ENCODE measurements at places on chromosomes 11 and 22.

DNA sequence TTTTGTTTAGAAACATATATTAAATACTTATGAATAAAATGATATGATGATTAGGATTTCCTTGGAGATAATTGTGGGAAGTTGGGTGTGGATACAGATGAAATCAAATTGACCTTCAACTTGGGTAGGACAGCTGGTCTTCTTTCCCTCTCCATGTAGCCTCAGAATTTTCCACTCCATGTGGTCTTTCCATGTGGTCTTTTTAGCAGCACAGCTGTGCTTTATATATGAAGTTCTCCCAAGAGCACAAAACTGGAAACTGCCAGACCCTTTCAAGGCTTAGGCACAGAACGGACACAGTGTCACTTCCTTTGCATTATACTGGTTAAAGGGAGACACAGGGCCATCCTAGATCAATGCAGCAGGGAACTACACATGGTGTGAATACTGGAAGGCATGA, 28.6 kb downstream of the FAM76B start:
- no peak for DNase-seq

GRCh38 chr11:18193010-18193409, 20.4 kb downstream of the MRGPRX4 start:
- DNase-seq, result no peak

DNA sequence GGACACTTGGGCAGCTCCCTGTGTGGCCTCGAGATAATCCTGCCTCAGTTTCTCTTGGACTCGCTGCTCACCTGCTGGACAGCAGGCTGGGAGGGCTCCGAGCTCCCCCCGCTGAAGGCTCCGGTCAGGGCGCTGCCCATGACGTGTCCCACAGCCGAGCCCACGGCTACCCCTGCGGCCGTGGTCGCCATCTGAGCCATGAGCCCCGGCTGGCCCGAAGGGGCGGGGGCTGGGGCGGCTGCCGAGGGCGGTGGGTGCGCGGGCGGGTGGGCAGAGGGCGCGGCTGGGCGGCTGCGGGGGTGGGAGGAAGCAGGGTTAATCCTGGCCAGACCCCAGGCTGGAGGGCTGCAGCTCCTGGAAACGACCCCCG, 484 bp downstream of the CHCHD10 start:
- DNase-seq, result no peak

DNA sequence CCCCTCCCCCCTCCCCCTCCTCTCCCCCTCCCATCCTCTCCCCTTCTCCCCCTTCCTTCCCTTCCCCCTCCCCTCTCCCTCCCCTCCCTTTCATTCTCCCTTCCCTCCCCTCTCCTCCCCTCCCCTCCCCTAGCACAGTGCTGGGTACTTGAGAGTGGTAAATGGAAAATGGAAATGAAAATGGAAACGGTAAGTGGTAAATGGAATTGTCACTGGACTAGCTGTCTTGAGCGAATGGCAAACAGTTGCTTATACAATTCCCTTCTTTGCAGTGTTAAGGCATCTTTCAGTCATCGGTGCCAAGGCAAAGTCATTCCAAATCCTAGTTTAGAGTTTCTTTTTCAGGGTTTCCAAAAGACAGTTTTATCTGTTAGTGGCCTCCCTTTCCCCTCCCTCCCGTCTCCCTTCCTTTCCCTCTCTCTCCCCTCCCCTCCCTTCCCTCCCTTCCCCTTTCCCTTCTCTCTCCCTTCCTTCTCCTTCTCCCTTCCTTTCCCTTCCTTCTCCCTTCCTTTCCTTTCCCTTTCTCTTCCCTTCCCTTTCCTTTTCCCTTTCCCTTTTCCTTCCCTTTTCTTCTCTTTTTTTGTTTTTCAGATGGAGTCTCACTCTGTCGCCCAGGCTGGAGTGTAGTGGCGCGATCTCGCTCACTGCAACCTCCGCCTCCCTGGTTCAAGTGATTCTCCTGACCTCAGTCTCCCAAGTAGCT, 47.3 kb downstream of the GRAMD1B start:
- no peak for DNase-seq

GRCh38 chr11:25211635-25212254, 714.9 kb downstream of the LUZP2 start:
- DNase-seq, result no peak

DNA sequence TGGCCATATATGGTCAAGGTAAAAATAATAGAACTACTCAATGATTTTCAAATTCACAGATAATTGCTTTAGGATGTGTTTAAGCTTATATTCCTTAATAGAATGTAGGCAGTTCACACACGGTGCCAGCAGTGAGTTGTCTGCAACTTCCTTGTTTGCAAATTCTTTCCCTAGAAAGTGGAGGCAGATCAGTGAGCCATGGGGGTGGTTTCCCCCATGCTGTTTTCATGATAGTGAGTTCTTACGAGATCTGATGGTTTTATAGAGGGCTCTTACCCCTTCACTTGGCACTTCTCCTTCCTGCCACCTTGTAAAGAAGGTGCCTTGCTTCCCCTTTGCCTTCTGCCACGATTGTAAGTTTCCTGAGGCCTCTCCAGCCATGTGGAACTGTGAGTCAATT, 111.8 kb upstream of the LMO1 start:
- DNase-seq, result no peak

DNA sequence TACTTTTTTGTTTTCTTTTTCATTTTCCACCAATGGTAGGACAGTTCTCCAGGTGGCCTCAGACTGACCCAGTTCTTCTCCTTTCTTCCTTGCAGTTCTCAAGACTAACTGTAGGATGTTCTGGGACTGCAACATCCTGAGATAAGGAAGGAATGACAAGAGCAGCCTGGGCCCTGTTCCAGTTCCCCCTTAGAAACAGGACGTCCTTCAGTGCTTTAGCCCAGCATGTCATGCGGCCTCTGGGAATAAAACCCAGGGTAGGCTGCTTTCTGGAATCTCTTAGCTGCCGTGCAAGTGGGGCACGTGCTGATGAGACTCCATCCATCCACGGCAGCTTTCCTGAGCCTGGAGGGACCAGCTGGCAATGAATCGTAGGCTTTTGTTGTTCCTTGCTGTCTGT, 24.0 kb upstream of the CADM1 start:
- DNase-seq, result no peak

DNA sequence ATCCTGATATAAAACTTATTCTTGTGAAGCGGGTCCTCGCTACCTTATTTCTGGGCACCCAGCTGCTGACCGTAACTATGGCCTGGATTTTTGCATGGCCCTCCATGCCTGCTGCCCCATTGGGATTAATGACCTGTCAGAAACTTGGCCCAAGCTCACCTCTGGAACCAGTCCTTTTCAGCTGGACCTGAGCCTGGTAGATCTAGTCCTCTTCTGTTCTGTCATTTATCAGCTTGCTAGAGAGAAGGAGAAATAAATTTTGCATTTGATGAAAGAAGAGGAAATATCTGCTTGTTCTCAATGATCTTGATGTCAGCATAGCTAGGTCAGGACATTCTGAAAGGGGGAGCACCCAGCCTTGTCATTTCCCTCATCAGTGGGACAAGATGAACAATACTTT, 387.8 kb upstream of the LARGE1 start:
- no peak for DNase-seq

GRCh38 chr11:6745465-6746015, 26.2 kb downstream of the OR2AG2 start:
- no peak for DNase-seq

GRCh38 chr11:45662665-45663485, 2.5 kb downstream of the CHST1 start:
- peak; percentile 35 for DNase-seq
